ENCODE measurements at places on chromosomes 4 and X.

DNA sequence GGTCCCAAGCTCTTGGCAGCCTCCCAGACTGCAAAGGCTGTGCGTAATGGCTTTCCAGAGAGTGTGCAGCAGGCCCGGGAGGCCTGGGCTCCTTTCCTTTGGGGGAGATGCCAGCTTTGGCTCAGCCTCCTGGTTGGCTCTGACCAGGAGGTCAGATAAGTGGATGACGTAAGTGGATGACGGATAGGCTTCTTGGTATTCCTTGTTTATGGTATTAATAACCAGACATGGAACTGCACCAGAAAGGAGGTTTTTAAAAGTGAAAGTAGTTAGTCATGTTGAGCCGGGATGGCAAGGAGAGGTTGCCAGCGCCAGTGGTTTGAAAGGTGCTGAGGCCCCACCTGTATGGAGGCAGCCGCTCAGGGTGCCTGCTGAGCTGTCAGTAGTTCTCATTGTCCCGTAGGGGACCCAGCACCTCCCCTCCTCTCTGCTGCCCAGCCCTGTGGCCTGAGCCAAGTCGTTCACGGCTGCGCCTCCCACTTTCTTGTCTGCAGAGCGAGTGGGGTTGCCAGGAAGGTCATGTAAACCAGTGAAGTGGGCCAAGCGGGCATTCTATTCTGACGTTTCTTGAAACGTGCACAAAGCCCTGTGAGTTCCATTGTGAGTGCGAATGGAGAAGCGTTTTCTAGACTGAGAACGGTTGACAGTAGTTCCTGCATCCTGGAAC, 28.7 kb upstream of the STOX2 start:
- no peak for DNase-seq

GRCh38 chr4:80107374-80107773, 34.3 kb upstream of the ANTXR2 start:
- DNase-seq = no peak

DNA sequence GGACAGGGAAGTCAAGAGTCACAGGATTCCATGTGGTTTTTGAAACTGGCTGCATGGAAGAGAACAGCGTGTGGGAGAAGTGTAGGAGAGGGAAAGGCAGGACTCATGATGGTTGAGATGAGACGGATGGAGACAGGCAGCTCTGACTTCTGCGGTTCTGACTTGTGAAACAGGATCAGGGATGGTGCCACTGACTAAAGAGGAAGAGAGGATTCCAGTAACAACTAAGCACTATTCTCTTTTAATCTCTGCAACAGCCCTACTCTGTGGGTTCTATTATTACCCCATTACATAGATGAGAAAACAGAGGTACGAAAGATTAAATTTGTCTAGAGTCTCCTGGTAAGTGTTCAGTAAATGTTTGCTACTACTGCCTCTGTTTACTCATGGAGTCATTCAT, 156.3 kb downstream of the CBR4 start:
- no peak for DNase-seq

- no peak for DNase-seq
These were observed 108.5 kb downstream of the PHKA2 start for GRCh38 chrX:18875256-18875878.

GRCh38 chr4:69775321-69775867, 15.0 kb upstream of the SULT1B1 start:
- no peak for DNase-seq

DNA sequence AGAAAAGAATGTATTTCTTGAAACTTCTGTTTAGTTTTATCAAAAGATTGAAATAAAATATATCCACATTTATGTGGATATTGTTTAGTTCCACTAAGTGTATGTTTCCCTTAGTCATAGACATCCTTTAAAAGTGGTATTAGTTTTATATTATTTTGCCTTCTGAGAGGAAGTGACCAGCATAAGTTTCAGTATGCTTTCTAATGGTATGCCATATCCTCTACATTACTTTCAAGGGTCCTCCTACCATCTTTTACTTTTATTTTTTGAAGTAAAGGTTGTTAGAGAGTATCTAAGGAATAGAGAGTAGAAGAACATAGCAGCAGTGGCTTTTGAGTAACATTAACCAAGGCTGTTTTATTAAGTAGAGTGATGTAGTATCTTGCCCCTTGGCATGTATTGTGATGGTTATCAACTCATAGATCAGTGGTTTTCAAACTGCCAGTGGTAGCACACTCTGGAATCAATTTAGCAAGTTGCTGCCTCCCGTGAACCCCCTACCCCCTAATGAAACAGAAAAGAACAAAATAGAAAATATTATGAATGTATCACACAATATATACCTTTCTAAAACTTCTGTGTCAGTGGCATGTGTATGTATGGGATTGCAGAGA, 44.8 kb downstream of the RBPJ start:
- DNase-seq = no peak

GRCh38 chr4:161188578-161188977, 975.2 kb downstream of the FSTL5 start:
- DNase-seq = no peak

DNA sequence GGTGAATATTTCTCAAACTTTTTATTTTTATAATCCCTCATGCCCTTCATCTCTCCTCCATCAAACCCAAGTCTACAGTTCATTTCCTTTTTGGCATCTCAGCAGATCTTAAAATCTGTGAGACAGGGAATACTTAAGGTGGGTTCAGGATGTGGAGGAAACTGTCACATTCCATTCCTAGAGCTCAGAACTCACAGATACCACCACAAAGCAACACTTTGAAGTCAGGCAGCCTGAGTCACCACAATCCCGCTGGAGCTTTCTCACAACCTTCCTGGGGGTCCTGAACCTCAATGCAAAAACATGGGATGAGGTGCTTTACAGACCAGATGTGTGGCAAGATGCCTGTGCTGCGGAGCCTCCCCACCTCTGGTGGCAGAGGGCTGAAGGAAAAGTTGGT, 63.2 kb downstream of the HHIP start:
- no peak for DNase-seq

GRCh38 chr4:22462688-22463087, 53.2 kb downstream of the ADGRA3 start:
- DNase-seq = no peak

- no peak for DNase-seq
These were observed 259.1 kb downstream of the C4orf33 start for GRCh38 chr4:129355031-129355430.

DNA sequence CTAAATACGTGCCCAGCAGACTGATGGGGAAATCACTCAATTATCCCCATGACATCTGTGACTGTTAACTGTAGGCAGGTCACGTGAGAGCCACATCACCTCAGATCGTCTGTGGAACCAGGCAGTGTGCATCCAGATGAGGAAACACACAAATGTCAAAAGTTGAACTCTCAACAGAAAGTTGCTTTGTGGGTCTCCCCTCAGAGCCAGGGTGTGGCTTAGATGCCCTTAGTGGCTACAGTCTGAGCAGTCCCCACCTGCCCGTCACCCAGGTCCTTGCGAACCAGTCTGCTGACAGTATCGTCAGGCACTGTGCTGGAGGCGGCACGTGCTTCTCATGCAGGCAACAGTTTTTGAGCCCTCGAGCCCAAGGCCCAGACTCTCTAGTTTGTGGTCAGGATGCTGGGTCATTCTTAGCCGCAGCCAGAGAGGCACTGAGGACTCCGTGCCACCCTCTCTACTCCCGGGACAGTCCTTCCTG, 10.8 kb downstream of the TMEM187 start:
- peak; percentile 46 for DNase-seq

GRCh38 chrX:9233141-9233540, 199.2 kb upstream of the FAM9B start:
- no peak for DNase-seq

DNA sequence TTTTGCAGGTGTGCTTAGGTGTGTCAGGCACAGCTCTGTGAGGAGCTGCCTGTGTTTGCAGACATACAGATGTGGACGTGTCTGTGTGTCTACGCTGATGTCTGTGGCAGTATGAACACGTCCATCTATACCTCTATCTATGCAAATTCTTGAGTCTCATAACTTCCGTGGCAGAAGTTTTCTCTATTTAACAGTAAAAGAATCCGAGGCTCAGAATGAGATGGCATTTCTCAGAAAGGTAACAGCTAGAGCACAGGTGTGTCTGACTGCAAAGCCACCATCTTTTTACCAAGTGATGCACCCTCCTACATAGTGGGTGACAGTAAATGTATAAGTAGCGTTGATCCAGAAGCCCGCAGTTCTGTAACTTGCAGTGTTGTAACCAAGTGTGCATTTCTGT, 39.9 kb upstream of the CYP4V2 start:
- no peak for DNase-seq

GRCh38 chr4:155930330-155930729, 23.3 kb downstream of the CTSO start:
- DNase-seq = no peak

GRCh38 chrX:115898382-115899001, 272.1 kb upstream of the AGTR2 start:
- DNase-seq = peak; percentile 73

Measured in activated T-cell treated with anti-CD3 and anti-CD28 coated beads, Interleukin-2, amount 50 U/mL, for 24 hours (primary cell).